ENCODE measurements at places on chromosomes 3 and 15.

DNA sequence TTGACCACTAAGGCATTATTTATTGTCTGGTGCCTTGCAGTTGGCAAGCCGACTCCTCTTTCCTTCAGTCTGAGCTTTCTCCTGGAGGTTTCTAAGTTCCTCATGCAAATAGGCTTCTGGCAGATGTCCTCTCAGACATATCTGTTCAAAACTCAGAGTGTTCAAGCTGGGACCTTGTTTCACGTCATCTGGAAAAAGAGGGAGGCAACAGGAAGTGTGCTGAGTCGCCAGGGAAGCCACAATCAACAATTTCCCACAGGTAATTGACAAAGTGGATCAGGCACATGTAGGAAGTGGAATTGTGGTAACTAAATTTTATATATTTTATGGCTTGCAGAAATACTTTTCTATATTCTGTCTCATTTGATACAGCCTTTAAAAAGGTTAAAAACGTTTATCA, 14.6 kb downstream of the SCG5 start:
- no peak for DNase-seq

DNA sequence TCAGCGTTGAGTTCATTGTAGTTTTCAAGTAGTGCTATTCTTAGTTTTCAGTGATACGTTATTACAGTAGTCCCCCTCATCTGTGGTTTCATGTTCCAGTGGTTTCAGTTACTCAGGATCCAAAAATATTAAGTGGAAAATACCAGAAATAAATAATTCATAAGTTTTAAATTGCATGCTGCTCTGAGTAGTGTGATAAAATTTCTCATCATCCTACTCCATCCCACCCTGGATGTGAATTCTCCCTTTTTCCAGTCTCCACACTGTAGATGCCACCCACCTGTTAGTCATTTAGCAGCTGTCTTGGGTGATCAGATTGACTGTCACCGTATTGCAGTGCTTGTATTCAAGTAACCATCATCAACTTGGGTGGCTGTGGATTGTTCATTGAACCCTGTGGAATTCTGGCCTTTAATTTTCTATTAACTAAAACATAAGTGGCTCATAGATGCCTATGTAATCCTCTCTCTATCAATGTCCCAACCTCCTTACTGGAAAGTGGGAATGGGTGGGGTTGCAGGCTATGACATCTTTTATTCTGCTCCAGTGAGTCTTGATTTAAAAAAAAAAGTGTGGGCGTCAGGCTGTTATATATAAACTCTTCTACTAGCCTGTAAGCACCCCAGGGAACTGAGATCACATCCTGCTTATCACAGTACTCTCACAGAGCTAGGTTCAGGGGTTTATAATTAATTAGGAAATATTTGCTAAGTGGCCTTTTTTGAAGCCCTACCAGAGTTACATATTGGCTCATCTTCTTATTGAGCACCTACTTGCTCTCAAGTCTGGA, 97.5 kb downstream of the CFAP20DC start:
- no peak for DNase-seq

DNA sequence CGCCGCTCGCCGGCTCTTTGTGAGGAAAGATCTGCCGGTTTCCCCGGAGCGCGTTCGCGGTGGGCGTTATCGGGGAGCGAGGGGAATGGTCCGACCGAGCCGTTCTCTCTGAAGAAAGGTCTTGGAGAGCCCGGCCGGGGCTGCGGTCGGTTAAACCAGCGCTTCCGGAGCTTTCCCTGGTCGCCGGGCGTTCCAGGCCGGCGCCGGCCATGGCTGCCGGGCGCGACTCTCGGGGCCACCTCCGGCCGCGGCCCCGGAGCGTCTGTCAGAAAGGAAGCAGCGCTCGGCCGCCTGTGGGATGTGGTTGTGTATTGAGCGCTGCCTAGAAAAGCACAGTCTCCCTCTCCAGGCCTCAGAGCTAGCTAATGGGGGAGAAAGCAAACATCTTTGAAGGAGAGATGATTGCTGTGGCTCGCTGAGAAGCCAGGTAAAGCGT, 731 bp downstream of the FYTTD1 start:
- peak; percentile 89 for DNase-seq

DNA sequence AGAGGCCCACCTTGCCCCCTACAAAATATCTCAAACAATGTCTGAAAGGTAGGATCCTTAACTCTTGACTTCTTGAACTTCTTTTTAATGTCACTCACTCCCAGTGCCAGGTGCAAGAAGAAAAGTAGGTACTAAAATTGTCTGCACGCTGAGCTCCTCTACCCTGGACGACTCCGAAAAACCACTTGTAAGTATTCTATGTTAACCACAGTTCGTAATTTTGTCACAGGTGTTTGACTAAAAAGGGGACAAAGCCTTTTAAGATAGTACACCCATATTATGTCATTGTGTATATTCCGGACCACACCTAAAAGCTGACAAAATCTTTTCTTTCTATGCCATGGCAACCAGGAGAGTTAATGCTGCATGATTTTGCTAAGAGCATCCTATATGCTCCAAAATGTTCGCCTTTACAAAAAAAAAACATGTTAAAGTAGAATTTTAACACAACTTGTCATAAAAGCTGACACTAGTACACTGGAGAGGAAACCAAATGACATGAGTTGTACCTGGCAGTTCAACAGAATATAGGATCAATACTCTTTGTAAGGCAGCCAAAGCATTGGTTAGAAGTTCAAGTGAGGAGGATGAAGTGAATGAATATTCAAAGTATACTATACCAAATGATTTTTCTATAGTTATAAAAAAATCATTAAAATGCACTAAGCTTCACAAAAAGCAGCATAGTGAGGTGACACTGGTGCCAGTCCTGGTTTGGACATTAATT, 210.5 kb downstream of the FOXP1 start:
- DNase-seq: no peak

DNA sequence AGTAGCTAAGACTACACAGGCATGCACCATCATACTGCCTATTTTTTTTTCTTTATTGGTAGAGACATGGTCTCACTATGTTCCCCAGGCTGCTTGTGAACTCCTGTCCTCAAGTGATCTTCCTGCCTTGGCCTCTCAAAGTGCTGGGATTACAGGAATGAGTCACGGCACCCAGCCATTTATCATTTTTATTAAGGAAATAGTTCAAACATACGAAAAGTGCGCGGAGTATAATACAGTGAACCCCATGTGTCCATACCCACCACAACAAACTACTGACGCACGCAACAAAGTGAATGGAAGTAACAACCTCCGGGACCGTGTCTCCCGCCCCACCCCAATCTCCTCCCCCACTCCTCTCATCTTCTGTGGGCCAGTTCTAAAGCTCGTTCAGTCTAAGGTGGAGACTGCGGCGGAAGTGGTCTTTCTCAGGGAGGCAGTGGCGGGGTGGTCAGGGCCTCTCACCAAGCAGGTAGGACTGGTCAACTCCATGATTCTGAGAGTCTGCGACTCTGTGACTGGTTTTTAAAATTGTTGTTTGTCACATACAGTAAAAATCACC, 42.1 kb downstream of the DNAJB8 start:
- no peak for DNase-seq

DNA sequence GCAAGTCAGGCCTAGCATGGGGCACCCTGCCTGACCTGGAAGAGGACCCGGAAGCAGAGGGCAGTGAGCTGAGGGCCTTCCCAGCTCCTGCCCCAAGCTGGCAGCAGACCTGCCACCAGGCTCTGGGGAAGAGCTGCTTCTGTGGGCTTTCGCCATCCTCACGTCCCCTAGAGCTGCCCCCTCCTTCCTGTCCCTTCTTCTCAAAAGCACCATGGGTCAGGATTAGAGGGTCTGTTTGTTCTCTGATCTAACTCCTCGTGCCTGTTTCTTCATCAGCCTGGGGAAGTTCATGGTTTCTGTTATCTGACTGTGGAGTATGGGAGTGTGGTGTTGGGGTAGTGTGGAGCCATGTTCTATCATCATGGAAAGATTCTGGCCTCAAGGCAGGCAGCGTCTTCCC, 58.4 kb upstream of the POLG start:
- no peak for DNase-seq

DNA sequence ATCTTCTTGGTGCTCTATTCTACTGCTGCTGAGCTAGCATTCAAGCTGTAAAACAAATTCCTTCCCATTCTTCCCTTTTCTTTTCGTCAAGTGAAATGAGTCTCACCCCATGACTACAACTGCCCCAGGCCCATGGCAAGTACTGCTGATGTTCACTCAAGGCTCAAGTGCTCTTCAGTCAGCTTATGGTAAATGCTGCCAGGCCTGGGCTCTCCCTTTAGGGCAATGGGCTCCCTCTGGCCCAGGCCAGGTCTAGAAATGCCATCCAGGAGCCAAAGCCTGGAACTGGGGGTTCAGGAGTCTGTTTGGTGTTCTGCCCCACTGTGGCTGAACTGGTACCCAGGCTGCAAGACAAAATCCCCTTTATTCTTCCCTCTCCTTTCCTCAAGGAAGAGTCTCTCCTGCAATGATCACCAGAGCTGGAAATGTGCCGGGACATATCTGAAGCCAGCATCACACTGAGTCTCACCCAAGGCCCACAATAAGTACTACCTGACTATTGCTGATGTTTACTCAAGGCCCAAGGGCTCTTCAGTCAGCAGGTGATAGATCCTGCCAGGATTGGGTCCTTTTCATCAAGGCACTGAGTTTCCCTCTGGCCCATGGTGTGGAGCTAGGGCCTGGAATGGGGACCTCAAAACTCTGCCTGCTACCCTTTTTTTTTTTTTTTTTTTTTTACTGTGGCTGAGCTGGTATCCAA, 205.0 kb upstream of the STAC start:
- no peak for DNase-seq

DNA sequence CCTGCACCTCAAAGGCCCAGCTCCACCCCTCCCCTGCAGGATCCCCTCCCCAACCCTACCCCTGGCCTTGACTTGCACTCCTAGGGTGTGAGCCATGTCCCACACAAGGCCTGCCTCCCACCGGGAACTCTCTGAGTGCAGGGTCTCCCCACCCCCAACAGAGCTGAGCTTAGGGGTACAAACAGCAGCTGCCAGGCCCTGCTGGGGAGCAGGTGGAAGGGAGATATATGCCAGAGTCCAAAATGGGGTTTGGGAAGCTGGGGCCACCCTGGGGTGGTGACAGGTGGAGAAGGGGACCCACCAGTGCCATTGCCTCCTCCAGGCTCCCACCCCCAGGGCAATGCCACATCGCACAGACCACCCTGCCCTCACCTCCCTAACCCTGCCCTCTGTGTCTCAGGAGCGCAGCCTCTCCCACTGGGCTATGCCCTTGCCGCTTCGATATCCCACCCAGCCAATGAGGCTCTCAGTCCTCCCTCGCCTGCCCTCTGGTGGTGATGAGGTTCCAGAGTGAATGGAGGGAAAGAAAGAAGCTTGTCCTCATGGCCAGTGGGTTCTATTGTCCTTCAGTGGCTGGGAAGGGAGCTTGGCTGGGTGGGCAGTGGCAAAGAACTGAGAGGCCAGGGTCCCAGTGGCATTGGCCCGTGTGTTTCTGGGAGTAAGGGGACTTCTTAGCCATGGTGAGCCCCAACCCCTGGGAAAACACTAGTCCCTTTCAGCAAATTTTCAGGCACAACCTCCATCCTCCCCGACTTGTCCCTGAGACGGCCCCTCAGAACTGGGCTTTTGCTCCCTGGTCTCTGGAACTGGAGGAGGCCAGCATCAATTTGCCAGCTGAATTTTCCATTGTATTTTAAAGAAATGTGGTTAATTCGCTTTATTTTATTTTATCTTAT, 46.8 kb downstream of the CYP11A1 start:
- peak; percentile 73 for DNase-seq

DNA sequence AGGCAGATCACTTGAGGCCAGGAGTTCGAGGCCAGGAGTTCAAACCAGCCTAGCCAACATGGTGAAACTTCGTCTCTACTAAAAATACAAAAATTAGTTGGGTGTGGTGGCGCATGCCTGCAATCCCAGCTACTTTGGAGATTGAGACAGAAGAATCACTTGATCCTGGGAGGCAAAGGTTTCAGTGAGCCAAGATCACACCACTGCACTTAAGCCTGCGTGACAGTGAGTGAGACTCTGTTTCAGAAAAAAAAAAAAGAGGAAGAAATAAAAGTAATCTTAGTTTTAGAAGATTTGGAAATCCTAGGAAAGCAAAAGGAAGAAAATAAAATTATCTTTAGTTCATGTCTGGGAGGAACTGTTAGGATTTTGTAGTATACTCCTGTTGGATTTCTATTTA, 77.2 kb downstream of the IL12A start:
- no peak for DNase-seq

DNA sequence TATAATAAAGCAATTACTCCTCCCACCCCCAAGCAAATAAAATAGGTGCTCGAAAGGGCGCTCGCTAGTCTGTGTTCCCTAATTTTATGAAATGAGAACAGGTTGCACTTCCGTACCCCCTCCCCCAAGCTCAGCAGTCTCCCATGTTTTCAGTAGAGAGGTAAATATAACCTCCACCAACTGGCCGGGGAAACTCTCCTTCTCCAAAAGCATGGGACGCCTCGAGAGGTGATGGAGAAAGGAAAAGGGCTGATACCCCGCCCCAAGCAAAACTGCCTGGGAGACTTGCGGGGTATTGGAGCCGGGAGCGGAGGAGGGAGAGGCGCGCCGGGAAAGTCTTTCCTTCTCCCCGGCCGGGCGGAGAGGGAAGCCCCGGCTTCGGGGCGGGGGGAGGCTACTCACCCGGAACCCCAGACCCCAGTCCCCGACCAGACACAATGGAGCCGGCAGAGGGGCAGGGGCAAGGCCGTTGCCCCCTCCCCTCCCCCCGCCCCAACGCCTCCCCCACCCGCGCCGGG, 605 bp downstream of the DCUN1D1 start:
- peak; percentile 77 for DNase-seq

DNA sequence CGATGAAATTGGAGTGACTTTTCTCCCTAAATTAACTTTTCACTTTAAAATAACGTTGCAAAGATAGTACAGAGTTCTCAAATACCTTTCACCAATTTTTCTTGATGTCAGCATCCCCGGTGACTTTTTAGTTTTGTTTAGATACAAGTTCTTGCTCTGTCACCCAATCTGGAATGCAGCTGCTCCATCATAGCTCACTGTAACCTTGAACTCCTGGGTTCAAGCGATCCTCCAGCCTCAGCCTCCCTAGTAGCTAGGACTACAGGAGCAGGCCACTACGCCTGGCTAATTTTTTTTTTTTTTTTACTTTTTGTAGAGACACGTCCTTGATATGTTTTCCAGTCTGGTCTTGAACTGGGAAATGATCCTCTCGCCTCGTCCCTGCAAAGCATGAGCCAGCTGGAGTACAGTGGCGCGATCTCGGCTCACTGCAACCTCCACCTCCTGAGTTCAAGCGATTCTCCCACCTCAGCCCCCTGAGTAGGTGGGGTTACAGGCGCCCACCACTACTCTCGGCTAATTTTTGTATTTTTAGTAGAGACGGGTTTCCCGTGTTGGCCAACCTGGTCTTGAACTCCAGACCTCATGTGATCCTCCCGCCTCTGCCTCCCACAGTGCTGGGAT, 747 bp downstream of the NSUN3 start:
- DNase-seq: no peak
